ENCODE measurements at places on chromosomes 16 and 17. TPM values are rescaled to one million over a fixed set of nuclear protein-coding genes. Genes with fewer than 3 reads are reported as not detected.

DNA sequence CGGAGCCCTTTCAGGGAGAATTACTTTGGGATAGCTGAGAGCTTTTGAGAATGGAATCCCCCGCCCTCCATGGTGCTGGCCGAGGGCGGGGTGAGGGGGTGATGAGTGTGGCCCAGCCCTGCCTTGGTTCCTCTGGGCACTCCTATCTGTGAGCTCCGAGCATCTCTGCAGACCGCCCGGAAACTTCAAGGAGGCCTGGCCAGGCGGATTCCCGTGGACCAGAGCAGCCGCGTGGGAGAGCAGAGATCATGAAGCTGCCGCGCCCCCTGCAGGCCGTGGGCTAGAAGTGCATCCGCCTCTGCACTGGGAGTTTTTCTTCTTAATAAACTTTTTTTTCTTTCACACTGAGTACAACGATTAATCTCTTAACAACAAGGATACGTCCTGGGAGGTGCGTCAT, 392.9 kb upstream of the EEF2KMT start:
- DNase-seq: no peak

- no peak for DNase-seq
These were observed 4.2 kb upstream of the KRT24 start for GRCh38 chr17:40707745-40708144.

SMIM22 gene
- total RNA-seq: 13.4 TPM

DNA sequence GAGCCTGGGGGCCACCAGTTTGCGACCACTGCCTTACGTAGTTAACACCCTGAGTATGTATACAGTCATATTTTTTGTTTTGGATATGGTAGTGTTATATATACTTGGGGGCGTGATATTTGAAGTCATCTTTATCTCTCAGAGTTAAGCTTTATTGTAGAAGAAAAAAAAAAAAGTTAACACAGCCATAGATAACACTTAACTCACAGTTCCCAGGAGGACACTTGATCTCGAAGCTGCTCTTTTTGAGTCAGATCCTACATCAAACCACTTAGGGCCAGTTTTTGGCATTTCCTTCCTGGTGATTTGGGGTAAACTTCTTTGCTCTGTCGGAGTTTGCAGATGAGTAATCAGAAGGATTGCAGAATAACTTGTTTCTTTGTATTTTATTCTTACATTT, 5.8 kb downstream of the ITPRIPL2 start:
- no peak for DNase-seq

GRCh38 chr16:10862438-10862837, 14.6 kb upstream of the CIITA start:
- DNase-seq: no peak

- no peak for DNase-seq
These were observed 68.6 kb downstream of the HAPSTR1 start for GRCh38 chr16:9159839-9160550.

DNA sequence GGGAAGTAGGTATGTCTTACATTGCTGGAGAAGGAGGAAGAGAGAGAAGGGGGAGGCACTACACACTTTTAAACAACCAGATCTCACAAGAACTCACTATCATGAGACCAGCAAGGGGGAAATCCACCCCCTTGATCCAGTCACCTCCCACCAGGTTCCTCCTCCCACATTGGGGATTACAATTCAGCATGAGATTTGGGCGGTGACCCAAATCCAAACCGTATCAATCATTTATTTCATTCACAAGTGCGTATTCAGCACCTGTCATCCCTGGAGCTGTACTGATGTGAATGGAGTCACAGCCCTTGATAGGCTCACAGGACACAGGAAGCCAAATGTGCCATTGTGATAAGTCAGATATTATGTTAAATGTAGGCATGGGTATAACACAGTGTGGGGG, 228.3 kb upstream of the HSBP1 start:
- no peak for DNase-seq

GRCh38 chr17:9671559-9671958, 26.2 kb downstream of the USP43 start:
- DNase-seq: no peak

GRCh38 chr17:75271233-75271954, 363 bp upstream of the MIF4GD start:
- no peak for DNase-seq

CAPN15 gene
- total RNA-seq: 12.7 TPM

- DNase-seq: no peak
These were observed 40.5 kb upstream of the MGAT5B start for GRCh38 chr17:76827736-76828135.

GRCh38 chr17:45131616-45132319, 547 bp downstream of the PLCD3 start:
- DNase-seq: no peak

GRCh38 chr17:76277300-76278267, 12.4 kb downstream of the UBALD2 start:
- no peak for DNase-seq

CEMP1 gene
- not detected for total RNA-seq

GRCh38 chr17:21061971-21062526, 19.2 kb upstream of the USP22 start:
- DNase-seq: no peak

ITGB3 gene
- total RNA-seq: 20.2 TPM

DNA sequence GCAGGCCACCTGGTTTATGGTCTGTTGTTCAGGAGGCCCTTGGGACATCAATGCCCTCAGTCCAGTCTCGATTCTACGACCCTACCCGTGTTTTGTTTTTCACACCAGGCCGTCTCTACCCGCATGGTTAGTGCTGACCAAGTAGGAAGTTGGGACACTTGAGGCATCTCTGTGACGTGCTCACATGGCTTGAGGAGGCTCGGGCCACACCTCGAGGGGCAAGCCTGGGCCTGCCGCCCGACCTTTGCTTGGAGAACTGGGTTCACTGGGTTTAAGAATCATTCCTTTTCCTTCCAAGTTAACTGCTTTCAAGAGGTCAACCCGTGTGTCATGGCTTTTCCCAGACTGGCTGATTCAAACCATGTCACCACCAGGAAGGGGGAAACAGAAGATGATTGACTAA, 86.8 kb downstream of the CMIP start:
- DNase-seq: peak; percentile 60

ATP6V0D1 gene
- 50.0 TPM for total RNA-seq

ATPAF2 gene
- total RNA-seq: 15.9 TPM

DNA sequence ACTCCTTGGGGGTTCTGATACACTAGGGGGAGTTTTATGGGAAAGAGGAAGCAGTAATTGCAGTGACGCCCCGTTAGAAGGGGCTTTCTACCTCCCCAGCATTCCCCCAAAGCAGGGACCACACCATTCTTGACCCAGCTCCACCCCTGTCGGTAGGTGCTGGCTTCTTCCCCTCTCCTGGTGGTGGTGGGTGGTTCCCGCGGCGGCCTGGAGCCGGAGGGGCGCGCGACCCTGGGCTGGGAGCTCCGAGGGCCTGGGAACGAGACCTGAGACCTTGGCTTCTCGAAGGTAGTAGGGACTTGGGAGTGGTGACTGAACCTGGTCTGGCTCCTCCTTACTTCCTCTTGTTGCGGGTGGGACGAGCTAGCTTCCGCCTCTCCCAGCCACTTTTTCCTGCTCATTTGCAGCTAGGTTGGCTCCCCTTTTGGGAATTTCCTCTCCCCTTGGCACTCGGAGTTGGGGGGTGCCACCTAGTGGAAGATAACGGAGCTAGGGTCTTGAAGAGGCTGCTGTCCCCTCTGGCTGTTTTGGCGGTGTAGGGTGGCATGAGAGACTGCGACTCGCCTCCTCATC, 438 bp downstream of the GRN start:
- DNase-seq: no peak

GRCh38 chr17:55215711-55216110, 49.0 kb upstream of the HLF start:
- no peak for DNase-seq

- DNase-seq: no peak
These were observed 11.1 kb upstream of the ABR start for GRCh38 chr17:1190751-1191331.

- DNase-seq: peak; percentile 59
These were observed 6.5 kb upstream of the NUBP1 start for GRCh38 chr16:10737068-10737625.

VTN gene
- 1.1 TPM for total RNA-seq

DNA sequence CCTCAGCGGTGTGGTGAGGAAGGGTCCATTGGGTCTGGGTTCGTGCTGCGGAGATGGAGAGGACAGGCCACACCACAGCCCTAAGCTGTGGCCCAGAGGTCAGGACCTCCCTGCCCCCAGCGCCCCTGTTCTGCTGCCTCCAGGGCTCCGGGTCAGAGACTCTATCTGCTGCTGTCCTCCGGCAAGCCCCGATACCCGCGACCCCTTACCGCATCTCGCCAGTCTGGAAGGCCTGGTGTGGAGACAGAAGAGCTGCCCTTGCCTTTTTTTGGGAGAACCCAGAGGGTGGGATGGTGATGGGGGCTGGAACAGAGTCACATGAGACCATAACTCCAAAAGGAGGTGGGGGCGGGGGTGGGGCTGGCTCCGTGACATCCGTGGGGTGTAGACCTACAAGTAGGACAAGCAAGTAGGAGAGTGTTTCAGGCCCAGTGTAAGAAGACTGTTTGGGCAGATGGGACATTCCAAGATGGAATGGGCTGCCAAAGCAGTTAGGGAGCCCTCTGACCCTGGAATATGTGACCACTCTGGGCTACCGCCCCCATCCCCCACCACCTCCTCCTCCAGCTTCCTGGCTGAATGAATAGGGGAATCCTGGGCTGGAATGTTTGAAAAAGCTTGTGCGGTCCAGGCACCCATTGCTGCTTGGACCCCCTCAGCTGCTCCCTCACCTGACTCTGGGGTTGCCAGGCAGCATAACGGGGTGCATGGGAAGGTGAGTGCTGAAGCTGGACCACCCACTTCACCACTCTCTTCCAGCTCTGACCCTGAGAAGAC, 1.4 kb downstream of the XYLT2 start:
- no peak for DNase-seq

GRCh38 chr17:40307001-40307730, 1.8 kb upstream of the RARA start:
- DNase-seq: peak; percentile 85

- DNase-seq: no peak
These were observed 22.0 kb downstream of the ADCY9 start for GRCh38 chr16:4094127-4094773.

- no peak for DNase-seq
These were observed 76.7 kb downstream of the SLC6A2 start for GRCh38 chr16:55732496-55732895.

GRCh38 chr16:28981517-28981916, 3.3 kb upstream of the LAT start:
- DNase-seq: no peak

CD300C gene
- total RNA-seq: 0.69 TPM

DNA sequence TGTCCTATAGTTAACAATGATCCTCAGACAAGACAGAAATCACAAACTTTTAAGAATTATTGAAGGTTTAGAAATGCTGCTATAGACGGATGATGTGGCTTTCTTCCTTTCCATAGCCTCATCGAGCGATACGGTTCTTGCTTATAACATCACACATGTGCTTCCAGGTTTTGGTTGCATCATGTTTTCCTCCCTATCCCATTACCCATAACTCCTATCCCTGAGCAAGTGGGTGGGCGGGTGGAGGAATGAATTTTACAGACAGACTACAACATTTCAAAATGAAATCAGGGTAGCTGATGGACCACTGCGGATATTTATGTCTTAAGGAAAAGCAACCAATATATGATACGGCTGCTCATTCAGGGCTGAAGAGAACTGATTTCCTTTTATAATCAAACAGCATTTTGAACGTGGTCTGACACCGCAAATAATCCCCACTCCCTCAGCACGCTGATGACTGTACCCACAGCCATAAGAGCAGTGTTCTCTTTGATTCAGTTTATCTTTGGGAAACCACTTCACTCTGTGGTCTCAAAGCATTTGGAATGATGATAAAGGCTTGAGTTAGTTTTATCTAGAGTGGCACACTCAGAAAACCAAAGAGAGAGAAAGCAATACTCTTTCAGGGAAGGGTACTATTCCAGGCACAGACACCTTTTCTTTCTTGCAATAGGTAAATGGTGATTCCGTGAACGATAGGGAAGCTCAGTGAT, 4.6 kb upstream of the AKTIP start:
- no peak for DNase-seq

DNA sequence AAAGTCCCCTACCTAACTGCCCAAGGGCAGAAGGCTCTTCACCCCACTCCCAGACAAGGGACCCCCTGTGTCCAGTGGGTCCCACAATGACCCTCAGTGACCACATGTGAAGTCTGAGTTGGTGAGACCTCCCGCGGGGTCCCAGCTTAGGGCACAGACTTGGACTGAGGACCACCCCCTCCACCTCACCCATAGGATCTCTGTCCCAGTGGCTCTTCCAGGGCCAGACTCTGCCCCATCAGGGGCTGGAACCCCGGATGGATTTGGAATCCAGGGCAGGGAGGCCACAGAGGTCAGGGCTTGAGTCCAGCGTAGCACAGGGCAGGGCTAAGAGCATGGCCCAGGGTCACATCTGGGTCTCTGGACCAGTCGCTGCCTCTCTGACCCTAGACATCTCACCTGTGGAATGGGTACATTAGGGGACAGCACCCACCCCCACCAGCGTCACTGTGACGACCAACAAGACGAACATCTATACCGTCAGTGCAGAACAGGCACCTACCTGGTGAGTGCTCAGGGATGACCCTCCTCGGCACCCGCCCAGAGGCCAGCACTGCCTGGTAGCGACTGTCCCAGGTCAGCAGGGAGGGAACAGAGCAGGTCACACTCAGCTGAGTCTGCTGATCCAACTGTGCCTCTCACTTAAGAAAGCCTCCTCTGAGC, 37.7 kb downstream of the TNFRSF13B start:
- DNase-seq: no peak

KRTAP1-5 gene
- total RNA-seq: not detected

DNA sequence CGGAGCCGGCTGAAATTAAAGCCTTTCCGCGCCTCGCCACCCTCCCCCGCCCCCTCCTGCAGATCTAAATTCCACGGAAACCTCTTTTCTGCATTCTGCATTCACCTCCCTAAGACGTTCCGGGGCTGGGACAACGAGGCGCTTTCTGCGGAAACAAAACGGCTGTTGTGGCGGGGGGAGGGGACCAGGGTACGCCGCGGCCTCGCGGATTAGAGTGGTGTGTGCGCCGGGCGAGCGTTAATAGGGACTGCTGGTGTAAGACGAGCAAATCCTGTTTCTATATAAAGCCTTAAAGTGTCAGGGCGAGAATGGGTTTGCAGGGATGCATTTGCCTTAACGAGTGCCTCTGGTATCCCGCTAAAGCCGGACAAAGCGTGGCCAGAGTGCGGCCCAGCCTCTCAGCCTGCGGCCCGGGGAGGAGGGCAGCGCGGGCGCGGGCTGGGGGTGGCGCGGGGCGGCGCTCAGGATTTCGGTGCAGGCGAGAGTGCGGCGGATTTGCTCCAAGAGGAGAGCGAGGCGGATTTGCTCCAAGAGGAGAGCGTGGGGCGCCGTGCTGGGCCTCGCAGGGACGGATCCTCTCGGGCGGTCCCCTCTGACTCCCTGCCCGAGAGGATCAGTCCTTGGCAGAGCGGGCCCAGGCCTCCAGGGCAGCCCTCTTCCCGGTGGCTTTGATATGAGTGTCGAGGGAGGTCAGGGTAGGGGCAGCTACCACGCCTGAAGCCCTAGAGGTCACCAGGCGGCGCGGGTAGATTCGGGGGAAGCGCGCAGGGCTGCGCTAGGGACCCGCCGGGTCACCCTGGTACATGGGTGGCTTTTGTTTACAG, 5.1 kb downstream of the BAHCC1 start:
- no peak for DNase-seq

- DNase-seq: no peak
These were observed 8.9 kb downstream of the CPPED1 start for GRCh38 chr16:12794486-12795387.

- no peak for DNase-seq
These were observed 27.3 kb downstream of the ANKFY1 start for GRCh38 chr17:4236456-4236855.

All from urinary bladder (tissue), 4 donors.